ENCODE measurements at places on chromosomes 11 and 22.

- no peak for DNase-seq
Observed at GRCh38 chr11:109302591-109303334, 119.2 kb upstream of the C11orf87 start.

- no peak for DNase-seq
Observed at GRCh38 chr22:17087498-17088131, 2.8 kb downstream of the IL17RA start.

DNA sequence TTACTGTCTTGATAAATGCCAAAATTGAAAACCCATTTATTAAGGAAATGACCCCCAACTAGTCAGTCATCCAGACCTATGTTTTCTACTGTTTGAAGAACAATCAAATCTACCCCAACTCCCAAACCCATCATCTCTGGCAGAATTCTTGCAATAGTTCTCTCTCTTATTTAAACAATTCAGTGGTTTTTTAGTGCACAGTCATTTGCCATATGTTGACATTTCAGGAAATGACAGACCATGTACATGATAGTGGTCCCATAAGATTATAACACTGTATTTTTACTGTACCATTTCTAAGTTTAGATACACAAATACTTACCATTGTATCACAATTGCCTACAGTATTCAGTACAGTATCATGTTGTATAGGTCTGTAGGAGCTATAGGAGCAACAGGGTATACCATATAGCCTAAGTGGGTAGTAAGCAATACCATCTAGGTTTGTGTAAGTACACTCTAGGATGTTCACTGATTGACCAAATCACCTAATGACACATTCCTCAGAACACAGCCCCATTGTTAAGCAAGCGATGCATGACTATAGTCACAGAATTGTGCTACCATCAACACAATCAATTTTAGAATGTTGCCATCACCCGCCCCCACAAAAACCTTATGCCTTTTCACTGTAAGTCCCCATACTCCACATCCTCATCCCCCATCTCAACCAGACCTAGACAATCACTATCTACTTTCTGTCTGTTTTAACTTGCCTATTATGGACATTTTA, 41.8 kb downstream of the MMP20 start:
- no peak for DNase-seq

DNA sequence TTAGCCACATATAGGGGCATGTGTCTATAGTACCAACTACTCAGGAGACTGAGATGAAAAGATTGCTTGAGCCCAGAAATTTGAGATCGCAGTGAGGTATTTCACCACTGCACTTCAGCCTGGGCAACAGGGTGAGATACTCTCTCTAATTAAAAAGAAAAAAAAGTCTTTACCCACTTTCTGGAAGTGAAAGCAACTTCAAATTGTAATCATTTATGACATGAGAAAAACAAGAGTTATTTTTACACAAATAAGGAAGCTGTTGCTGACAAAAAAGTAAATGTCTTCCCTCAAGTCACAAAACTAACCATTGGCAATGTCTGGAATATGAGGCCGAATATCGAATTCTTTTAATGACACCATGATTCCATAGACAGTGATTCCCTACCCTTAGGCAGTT, 71.4 kb downstream of the GLYATL1 start:
- no peak for DNase-seq

DNA sequence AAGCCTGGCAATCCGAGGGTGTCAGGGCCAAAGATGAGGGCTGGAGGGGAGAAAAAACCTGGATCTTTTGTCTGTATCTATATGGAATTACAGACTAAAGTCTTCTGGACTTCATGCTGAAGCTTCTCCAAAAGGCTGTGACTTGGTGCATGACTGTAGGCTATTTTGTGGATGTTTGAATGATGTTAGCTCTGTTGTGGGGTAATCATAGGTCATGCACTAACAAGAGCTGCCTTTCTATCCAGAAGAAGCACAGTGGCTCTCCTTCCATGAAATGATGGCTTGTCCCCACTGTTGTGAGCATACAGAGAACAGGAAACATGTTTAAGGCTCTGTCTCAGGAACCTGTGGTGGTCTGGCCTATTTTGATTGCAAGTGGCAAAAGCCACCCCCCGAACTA, 263.3 kb upstream of the PLET1 start:
- no peak for DNase-seq

GRCh38 chr11:4695442-4695841, 2.2 kb downstream of the OR51E2 start:
- DNase-seq, result no peak

- DNase-seq, result peak; percentile 11
Observed at GRCh38 chr11:2687223-2687530, 12.6 kb downstream of the KCNQ1OT1 start.

GRCh38 chr22:19664951-19665783, 49.1 kb upstream of the SEPTIN5 start:
- DNase-seq, result no peak

GRCh38 chr11:93741882-93742226, 382 bp downstream of the C11orf54 start:
- no peak for DNase-seq

- peak; percentile 41 for DNase-seq
Observed at GRCh38 chr11:106021181-106021966, 666 bp downstream of the MSANTD4 start.

- DNase-seq, result no peak
Observed at GRCh38 chr11:96254854-96255253, 88.1 kb downstream of the MAML2 start.

DNA sequence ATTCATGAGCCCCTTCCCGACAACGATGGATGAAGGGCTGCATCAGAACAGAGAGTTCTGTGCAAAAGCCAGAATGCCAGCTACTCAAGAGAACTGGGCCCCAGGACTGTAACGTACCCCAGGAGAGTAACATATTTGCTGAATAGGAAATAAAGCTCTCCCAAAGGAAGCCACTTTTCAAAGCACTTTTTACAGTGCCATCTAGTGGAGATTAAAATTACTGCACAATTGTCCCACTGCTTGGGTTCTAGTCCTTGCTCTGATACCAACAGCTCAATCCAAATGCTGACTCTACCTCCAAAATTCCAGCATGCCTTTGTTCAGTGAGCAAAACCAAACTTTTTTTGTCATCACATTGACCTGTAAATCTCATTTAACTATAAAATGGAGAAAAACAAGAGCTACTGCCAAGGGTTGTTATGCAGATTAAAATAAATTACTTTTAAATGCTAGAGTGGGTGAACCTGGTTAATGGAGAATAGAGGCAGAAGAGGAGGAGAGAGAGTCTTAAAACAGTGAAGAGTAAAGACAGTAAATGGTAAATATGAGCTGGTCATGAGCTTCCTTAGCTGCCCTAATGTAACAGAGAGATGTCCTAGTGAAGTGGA, 87.6 kb upstream of the FSHB start:
- DNase-seq, result no peak

DNA sequence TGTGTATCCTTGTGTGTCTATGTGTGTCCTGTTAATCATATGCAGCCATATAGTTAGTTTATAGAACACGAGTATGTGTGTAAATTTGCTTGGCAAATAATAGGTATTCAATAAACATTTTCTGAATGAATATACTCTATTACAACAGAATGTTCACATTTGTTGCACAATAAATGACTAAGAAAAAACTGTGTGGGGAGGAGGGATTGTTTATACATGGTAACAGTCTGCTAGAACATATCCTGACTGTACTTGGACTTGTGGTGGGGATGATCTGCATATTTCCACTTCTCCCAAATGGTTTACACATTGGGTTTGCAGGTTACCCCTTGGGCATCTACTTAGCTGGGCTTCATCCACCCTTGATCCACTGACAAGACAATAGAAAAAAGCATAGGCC, 194.6 kb downstream of the INSC start:
- DNase-seq, result no peak

DNA sequence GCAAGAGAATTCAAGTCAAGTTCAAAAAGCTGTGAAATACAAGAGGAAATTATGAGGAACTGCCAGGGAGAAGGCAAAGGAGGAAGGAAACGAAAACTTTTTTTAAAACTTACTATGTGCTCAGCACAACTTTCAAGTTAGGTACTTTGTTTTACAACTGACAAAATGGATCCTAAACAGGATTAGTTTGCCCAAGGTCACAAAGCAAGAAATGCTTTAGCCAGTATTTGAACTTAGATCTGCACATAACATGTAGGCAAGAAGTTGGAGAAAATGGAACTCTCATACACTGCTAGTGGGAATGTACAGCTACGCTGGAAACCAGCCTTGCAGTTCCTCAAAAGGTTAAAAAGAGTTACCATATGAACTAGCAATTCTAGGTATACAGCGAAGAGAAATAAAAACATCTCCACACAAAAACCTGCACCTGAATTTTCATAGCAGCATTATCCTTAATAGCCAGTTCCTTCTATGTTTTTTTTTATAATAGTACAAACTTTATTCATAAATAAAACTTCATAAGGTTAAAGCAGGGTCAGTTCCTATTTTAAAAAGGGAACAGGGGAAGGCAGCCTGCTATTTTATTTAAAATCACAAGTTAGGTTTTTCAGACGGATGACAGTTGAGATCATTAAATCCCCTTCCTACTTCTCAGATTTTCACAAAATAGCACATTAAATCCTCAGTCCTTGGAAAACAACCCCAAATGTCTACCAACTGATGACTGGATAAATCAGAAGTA, 19.2 kb downstream of the DDX6 start:
- DNase-seq, result no peak

DNA sequence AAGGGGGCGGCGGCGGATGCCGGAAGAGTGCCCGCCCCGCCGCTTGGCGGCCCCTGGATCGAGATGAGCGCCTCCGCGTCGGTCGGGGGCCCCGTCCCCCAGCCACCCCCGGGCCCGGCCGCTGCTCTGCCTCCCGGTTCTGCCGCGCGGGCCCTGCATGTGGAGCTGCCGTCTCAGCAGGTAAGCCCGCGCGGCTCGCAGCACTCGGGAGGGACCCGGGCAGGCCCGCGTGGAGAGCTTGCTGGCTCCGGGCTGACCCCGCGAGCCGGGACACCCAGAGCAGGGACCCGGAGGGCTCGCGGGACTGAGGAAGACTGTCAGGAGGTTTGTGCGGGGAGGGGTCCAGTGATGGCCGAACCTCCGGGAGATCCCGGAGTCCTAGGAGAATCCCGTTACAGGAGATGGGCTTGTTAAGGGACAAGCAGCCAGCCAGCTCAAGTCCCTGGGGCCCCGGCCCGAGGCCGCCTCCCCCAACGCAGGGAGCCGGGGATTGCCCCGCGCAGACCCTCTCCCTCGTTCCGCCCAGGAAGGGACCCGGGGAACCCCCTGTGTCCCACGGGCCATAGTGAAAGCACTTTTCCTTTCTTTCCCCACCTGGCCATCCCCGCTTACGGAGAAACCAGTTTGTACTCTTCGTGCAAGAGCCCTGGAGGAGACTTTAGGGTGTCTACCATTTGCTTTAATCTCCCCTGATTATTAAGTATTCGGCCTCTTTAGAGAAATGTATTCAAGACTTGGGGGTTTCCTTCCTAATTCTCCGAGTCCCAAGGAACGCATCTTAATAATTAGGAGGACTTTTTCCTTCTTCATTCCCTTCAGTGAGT, 547 bp downstream of the UVRAG start:
- DNase-seq, result peak; percentile 60

Data from dorsolateral prefrontal cortex (tissue), 122 donors.